ENCODE measurements at places on chromosomes 5 and 9.

DNA sequence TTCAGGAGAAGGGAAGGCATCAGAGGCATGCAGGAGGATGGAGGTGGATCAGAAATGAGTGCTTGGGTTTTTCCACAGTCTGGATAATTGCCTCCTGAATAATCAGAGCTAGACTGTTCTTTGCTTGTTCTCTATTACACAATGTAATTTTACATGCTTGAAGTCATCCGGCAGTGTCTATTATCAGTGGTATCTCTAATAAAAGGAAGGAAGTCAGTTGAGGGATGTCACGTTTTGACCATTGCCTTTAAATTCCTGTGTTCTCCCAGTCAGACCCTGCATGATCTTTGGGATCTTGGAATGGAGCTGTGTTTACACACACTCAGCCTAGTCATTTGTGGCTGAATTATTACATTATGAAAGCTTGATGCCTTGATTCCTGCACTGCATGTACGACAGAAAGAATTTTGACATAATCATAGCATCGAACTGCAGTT is 91.0 kb downstream of the PDE8B start:
- DNase-seq = no peak

- no peak for DNase-seq
Measured at GRCh38 chr9:112174222-112174964, 704 bp downstream of the SUSD1 start.

GRCh38 chr9:21810881-21811280 is 8.4 kb downstream of the MTAP start:
- no peak for DNase-seq

DNA sequence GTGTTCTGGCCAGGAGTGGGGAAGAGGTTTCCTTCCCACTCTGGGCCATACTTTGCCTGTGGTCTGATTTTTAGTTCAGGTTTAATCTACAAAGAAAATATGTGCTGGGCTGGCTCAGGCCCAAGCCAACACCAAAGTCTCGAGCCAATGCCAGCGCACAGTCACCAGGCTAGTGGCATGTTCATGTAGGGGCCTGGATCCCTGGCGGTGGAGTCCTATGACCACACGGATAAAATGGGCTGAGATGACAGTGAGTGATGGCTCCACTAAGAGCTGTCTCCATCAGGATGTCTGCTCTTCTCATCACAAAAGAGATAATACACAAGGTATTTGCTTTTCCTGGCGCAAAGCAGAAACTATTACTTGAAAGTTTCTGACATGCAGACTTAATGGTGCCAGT is 92.9 kb upstream of the PTPN3 start:
- no peak for DNase-seq

DNA sequence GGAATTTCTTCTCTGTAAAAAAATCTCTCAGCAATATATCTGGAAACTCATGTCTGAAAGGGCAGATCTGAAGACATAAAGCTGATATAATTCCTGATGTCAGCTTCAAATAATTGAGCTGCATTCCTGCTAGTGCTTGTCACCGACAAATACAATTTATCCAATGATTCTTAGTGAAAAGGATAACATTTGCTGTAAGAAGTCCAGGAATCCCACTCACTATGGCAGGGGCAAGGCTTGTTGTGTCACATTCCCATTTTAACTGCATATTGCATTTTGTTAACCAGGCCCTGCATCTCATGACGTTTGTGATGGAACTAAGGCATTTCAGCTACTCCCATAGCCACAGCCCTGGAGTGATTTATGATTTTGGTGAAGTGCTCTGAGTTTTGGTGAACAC is 160.1 kb upstream of the DAB2 start:
- no peak for DNase-seq

- no peak for DNase-seq
Measured at GRCh38 chr5:33662722-33663427, 222.1 kb downstream of the TARS1 start.

- no peak for DNase-seq
Measured at GRCh38 chr5:132459031-132459982, 31.3 kb downstream of the IRF1 start.

DNA sequence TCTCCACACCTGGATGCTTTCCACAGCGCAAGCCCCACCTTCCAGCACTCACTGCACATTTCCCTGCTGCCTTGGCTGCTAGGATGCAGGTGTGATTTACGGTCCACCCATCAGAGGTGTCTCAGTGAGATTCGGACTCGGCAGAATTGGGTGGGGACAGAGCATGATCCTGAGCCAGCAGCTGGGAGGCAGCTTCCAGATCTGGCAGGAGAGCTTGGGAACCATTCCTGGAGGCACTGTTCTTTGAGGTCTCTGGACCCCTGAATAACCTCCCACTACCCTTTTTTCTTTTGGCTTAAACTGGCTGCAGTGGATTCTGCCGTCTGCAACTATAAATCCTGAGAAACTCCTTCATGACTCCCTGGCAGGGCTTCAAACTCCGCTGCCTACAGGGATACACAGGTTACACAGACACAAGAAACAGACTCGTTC is 99.6 kb upstream of the PHYKPL start:
- DNase-seq = no peak

- no peak for DNase-seq
Measured at GRCh38 chr5:4970171-4970570, 170.0 kb upstream of the ADAMTS16 start.

- DNase-seq = no peak
Measured at GRCh38 chr5:76504901-76505564, 101.9 kb downstream of the IQGAP2 start.

DNA sequence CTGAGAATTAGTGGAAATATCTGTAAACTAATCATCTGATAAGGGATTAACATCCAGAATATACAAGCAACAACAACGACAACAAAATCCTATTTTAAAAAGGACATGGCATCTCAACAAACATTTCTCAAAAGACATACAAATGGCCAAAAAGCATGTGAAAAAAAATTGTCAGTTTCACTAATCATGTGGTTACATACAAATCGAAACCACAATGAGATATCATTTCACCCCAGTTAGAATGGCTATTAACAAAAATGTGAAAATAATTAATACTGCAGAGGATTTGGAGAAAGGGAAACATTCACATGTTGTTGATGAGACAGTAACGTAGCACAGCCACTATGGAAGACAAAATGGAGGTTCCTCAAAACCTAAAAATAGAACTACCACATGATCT is 69.5 kb downstream of the ERP44 start:
- DNase-seq = no peak

DNA sequence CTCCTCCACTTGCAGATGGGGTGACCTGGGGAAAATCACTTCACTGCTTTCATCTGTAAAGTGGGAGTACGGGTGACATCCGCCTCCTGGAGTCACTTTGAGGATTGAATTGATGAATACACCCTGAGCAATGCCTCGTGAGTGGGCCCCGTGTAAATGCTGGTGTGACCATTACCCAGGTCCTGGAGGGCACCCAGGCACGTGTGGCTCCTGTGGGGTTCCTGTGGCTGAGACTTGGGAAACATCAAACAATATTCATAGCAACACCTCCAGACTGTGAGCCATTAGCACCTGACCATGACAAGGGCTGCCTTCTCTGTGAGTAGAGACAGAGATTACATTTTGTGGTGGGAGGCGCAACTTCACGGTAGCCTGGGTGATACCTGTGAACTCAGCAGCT is 11.4 kb downstream of the MRPL36 start:
- no peak for DNase-seq

GRCh38 chr9:75061169-75061568 is 26.8 kb downstream of the NMRK1 start:
- DNase-seq = no peak

DNA sequence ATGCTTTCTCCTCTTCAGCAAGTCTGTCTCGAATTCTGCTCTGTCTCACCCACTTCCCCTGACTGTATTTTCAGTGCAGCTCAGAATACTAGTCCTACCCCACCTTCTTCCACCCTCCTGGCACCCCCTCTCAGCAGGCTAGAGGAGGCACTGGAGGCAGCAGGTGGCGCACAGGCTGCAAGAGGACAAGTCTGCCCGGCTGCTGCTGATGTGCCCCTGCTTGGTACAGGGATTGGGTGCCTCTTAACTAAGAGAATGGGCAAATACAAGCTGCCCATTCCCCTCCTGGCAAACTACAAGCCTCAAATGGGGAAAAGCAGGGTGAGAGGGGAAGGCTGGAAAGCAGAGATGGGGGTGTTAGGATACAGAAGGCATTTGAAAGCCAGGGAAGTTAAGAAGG is 5.1 kb downstream of the TLN1 start:
- no peak for DNase-seq

- no peak for DNase-seq
Measured at GRCh38 chr5:43658509-43658908, 55.5 kb downstream of the NNT start.

GRCh38 chr5:143923634-143924266 is 111.8 kb downstream of the HMHB1 start:
- DNase-seq = no peak

GRCh38 chr5:59367791-59368394 is 525.6 kb downstream of the PDE4D start:
- no peak for DNase-seq

DNA sequence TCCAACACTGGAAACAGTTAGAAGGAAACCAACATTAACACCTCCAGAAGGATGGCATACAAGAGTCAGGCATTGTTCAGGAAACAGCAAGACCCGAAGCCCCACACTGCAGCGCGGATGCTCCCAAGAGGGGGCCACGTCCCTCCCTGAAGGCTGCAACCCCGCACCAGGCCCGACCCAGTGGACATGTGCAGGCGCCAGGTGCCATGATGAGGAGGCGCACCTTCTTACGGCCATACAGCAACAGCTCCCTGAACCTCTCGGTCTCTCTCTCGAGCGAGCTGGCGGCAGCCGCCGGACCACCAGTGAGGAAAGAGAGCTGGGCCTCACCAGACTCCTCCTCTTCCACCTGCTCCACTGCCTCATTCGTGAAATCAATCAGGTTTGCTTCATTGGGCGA is 20.2 kb downstream of the SEC16A start:
- DNase-seq = no peak

GRCh38 chr9:138006576-138007233 is 129.1 kb downstream of the CACNA1B start:
- no peak for DNase-seq

GRCh38 chr9:99606296-99606695 is 215.4 kb upstream of the NR4A3 start:
- no peak for DNase-seq

DNA sequence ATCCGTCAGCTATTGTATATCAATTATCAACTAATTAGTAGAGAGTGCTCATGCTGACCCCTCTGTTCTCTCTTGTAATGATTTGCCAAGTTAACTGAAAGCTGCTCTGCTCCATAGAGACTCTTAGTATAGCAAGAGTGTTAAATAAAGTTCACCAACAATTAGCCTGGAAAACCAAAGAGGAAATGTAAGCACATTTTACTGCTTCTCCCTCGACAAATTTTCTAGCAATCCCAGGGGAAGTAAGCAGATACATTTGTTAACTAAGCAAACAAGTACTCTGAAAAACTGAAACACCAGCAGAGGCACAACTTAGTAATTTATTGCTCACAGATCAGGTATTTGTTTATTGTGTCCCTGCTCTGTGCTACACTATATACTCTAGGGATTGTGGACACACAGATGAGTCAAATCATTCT is 162.2 kb downstream of the GLIS3 start:
- DNase-seq = peak; percentile 56

- DNase-seq = no peak
Measured at GRCh38 chr5:26553079-26553478, 485.3 kb downstream of the CDH9 start.

DNA sequence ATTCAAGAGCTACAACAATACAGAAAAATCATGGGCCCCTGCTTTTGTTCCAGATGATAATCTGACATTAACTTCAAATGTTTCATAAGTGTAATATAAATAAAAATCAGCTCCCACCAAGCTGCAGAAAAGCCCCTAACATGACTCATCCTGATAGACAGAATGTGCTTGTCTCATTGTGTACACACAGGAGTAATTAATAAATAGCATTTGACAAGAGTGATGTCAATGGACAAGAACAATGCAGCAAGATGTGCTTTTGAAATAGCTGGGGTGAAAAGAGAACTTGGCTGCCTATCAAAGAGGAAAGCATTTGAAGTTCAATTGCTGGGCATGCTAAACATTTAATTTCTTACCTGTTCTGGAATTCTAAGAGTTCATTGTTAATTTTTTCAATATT is 79.2 kb downstream of the DNAH5 start:
- no peak for DNase-seq

DNA sequence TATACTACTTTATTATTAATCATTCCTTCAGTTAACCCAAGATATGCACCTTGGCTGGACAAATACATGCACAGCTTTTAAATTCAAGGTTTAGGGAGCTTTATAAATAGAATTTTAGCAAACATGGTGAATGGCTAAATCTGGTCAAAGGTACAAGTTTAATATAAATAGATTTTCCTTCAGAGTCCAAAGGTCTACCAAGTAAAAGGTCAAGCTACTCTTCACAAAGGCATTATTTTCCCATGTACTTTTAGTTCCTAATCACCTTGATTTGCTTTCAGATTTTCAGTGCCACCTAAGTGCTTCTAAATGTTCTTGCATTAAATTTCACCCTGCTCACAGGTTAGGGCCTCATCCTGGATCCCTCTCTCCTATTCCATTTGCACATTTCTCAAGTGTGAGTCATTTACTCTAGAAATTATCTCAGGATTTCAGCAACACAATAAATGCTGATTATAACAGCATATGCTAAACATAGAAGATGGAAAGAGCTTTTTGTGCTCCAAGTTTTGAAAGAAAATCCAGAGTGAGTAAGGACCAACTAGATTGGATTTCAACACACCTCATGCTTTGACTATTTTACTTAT is 459.4 kb upstream of the ITGA1 start:
- no peak for DNase-seq

GRCh38 chr9:132324425-132324824 is 30.4 kb downstream of the SETX start:
- no peak for DNase-seq

Measured in NCI-H526 treated with DMSO at 0.1 percent for 48 hours (cell line).